Neural progenitor cell (in vitro differentiated cells): ENCODE measurements at places on chromosomes 16 and 17.

DNA sequence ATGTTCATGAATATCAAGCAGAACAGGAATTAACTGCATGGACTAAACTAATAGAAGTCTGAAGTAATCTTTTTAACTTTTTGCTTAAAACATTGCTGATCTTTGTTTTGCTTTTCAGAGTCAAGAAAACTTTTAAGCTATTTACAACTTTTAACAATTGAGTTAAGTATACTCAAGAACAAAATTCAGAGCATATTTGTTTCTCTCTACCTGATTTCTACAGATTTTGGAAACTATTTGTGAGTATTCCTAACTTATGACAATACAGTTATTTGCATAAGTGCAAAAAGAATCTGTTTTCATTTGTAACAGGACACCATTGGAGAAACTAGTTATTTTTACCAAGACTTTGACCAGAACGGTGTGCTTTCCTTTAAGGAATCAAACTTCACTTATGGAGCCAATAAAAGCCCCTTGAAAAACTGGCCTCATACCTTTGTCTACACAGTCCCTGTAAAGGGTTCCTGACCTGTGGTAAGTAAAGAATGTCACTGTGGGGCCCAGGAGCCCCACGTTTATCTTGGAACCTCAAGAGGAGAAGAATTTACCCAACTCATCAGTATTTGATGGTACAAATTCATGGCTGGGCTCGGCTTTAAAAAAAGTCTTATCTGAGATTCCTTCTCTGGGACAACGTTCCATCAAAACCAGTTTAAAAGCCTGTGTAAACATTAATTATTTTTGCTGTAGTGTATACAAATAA lies 11.3 kb upstream of the LDHD start:
- DNase-seq = no peak

DNA sequence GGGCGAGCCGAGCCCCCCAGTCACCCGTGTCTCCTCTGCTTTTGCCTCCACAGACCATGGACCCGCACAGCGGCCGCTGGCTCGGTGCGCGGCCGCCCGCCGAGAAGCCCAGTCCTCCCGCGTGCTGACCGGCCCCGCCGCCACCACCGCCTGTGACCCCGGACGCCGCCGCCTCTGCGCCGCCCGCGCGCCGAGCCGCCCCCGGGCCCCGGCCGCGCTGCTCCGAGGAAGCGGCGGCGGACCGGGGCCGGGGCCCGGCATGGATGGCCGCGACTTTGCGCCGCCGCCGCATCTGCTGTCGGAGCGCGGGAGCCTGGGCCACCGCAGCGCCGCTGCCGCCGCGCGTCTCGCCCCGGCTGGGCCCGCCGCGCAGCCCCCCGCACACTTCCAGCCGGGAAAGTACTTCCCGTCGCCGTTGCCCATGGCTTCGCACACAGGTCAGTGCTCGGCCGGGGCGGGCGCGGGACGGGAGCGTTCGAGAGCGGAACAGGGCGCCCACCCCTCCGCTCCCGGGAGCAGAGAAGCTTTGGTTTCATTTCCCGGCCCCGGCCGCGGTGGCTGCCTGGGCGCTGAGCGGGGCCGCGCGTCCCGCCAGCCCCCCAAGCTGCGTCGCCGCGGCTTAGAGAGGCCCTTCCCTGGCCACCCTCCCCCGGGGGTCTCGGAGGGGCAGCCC lies 4.4 kb downstream of the BAHCC1 start:
- DNase-seq = no peak

- no peak for DNase-seq
These were observed 26.9 kb upstream of the COX10 start for GRCh38 chr17:14042411-14042810.

DNA sequence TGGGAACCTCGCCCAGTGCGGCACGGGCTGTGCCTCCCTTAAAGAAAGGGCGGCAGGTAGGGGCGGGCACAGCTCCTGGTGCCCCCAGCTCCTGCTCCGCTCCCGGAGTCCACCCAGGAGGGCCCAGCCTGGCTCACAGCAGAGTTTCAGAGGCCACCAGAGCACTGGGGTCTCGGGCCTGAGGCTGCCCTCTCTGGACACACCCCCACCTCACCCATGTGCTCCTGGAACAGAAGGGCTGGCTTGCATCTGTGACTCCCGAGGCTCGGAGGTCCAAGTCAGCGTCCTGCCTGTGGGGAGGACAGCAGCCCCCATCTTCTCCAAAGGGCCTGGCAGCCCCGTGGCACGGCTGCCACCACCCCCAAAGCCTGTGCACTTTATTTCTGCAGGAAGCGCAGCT lies 62.7 kb downstream of the RBFOX3 start:
- DNase-seq = no peak

DNA sequence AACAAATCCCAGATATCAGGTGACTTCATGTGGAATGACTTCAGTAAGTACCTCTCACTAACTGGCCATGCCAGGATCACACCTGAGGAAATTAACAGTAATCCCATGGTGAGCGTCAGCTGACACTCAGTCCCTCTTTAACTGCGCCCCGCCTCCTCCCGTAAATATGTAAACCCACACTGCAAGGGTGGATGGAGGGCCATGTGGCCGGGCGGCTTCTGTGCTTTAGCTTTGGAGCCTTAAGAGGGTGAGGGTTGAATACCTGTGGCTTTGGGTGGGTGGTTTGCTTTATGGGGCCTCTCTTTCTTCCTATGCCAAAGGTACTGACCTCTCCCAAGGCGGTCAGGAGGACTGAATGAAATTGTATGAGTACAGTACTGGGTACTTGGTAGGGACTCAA lies 141.7 kb downstream of the MRM1 start:
- DNase-seq = no peak

DNA sequence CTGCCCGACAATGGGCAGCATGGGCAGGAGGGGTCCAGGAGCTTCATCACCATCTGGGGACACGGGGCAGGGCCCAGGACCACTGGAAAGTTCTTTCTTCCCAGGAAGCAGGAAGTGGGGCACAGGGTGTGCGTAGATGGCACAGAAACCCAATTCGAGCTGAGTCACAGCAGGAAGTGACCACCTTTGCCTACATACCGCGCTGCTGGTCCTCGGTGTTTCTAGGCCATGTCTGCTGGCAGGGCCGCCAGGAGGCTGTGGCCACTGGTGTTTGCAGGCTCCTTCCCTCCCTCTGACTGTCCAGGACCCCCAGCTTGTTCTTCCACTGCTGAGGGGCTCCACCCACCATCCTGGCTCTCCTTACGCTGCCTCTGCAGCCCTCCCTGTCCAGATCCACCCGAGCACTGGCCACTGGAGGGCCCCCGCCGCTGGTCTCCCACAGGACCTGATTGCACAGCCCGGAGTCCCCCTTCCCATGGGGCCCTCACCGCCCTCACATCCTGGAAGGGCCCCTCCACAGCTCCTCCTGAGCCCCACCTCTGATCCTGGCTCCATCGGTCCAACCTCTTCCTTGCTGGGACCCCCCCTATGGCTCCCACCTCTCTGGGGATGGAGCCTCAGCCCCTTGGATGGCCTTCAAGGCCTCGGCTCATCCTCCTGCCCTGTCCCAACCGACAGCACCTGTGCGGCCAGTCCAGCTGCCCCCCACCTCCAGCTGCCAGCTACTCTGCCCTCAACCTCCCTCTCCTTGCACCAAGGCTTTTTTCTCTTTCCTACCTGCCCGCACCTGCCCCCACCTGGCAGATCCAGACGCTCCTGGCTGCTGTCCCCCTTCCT lies 14.5 kb upstream of the RASD1 start:
- DNase-seq = no peak

DNA sequence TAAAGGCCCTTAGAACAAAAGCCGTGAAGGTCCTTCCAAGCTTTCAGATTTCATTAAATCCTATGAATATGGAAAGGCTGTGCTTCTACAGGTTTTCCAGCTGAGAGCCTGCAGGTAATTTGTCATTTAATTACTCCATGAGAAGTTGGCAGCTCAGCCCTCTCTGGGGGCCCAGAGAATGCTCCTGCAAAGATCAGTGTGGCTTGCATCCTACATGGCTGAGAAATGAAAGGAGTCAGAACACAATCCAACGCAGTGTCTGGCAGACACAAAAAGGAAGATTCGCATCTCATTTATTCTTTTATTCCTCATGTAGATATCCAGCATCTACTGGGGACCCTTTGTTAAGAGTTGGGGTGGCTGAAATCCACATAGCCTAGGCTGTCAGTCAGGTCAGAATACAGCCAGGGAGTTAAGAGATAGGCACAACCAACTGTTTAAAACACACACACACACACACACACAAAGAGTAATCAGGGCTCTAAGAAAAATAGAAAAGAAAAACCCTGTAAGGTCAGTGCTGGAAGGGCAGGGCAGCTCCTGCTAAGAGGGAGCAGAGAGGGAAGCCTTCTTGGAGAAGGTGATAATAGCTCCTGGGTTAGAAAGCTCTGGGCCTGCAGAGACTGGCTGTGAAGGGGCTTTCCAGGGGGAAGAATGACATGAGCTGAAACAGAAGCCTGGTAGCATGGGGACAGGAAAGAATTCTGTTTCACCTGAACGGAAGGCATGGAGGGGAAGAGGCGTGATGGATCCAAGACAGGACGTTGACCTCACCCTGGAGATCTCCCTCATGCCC lies 46.9 kb upstream of the WSCD1 start:
- DNase-seq = no peak

DNA sequence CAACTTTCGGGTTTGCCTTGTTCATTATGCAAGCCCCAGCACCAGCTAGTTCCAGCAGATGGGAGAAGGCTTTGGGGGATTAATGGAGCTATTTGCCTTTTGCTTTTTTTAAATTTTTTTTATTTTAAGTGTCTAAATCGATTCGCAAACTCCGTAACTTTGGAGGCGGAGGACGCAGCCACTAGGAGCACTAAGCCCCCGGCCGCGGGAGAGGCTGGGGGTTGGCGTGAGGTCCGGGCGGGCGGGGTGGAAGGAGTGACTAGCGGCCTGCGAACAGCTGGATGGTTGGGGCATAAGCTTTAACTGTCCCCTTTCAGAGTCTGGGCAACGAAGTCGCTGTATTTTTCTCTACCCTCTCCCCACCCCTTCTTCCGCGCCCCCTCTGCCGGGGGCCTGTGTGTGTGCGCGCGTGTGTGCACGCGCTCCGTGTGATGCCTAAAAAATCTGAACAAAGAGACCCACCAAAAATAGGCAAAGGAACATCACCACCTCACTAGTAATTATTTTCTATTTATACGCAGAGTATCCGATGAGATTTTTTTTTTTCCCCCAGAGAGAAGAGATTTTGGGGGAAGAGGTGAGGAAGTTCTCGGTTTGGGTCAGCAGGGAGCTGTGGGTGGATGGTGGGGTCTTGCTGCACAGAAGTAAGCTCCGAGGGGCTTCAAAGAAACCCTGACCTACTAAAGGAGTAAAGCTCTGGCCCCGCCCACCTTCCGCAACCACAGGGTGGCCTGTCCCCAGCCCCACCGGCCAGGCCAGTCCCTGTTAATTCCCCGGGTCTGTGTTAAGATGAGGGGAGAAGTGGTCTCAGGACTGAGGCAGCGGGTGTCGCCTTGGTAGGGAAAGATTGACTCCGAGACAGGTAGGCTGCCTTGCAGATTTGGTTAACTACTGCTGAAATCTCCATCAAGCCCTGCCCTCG lies 2.3 kb downstream of the SHISA9 start:
- DNase-seq = peak; percentile 79

DNA sequence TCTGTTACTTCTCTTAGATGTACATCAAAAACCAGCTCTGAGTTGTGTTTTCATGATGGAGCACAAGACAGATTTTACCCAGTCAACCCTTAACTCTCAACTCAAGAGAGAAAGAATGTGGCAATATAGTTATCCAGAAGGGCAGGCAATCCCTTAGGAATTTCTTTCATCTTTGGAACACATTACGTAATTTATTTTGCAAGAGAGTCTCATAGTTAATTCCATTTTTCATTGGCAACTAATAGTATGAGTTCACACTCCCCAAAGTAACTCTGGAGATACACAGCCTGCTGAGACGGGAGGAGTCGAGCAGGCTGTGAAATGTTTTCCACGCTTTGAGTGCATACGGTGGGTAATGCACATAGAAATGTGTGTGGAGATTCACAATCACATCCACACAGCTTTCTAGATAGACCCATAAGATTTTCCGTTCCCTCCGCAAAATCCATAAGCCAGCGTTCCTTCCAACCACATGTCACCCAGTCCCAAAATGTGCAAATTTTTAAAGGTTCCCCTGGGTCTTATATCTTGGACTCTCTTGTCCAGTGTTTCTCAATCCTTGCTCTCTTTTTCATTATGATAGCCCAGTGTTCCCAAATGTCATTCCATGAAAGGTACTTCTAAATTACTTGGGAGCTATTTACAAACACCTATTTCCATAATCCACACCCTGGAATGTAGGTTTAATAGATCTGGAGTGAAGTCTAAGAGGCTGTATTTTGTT lies 8.4 kb upstream of the CDRT4 start:
- no peak for DNase-seq

DNA sequence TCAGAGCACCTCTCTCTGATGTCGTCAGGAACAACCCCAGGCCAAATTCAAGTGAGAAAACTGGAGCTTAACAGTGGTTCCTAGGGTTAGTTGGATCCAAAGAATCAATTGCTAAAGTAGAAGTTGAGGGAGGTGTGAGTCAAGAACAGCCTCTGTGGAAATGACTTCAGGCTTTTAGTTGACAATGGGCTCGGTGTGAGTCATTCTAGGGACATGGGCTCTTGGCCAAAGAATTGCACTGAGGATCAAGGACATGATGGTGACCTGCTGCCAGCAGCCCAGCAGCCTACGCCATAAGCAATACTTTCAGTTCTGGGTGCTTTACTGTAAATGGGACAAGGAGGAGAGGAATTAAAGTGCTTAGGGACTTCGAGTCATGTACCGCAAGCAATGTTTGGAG lies 32.1 kb upstream of the SMURF2 start:
- no peak for DNase-seq

DNA sequence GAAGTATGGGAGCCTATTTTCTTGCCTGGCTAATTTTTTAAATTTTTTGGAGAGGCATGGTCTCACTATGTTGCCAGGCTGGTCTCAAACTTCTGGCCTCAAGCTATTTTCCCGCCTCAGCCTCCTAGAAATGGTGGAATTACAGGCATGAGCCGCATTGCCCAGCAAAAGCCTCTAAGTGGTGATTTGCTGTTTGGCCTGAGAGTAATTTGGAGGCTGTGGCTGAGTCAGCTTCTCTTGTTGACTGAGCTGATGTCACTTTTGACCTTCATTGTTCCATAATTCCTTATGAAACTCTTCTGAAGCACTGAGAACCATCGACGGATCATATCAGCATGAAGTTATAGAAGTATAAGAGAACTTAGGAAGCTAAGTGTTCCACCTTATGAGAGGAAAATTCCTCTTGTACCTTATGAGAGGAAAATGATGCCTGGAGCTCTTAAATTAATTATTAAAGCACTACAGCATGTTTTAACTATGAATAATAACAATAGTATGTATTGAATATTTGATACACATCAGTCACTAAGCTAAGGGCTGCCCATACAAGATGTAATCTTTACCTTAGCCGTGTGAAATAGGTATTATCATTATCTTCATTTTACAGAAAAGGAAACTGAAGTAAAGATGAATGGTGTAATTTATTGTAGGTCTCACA lies 220.8 kb upstream of the MON1B start:
- DNase-seq = no peak

GRCh38 chr16:87657621-87658192 lies 55.4 kb downstream of the JPH3 start:
- DNase-seq = peak; percentile 66

DNA sequence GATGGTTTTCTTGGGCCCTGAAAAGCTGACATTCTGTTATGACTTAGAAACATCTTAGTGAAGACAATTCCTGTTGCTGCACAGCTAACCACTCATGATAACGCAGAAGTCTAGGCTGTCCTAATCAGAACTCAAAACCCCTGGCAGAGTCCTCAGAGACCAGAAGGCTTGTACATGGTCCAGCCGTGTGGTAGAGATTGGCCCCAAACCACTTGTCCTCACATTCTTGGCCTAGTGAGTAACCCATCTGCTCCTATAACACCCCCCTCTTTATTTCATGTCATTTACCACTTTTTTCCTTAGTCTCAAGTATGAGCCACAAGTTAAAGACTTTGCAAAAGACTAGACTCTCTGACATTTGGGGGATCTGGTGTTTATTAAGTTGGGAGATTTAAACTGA lies 116.5 kb upstream of the ADAMTS18 start:
- DNase-seq = no peak

GRCh38 chr17:30290696-30291542 lies 825 bp downstream of the BLMH start:
- DNase-seq = peak; percentile 79
